Cortex of kidney (tissue), 1 donor: ENCODE measurements at places on chromosomes 4 and X.

GRCh38 chrX:97685753-97686152 is 802.0 kb downstream of the RPA4 start:
- no peak for DNase-seq

DNA sequence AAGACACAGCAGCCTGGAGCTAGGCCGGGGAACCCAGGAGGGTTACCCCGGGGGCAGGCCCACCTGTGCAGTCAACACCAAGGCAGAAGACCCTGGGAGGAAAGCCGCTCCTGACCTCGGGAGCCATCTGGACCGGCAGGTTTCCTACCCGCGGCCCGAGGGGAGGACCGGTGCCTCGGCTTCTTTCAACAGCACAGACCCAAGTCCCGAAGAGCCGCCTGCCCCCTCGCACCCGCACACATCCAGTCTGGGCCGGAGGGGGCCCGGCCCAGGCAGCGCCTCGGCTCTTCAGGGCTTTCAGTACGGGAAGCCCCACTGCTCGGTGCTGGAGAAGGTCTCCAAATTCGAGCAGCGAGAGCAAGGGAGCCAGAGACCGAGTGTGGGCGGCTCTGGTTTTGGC is 157.8 kb downstream of the SOWAHB start:
- no peak for DNase-seq

DNA sequence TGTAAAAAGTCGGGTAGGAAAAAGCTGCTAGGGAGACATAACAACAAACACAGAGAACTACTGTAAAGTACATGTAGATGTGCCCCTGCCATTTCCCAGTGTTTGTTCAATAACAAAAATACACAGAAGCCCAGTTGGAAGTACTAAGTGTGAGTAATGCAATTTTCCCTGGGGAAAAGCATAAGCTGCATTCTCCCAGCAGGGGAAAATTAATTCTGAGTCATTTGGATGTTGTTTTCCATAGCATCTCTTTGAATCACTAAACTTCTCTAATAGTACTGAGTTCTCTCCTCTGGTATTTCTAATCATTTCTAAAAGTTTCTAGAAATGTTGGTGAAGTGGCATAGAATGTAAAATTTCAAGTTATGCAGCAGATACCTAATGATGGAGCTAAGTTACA is 1114.9 kb downstream of the C4orf33 start:
- no peak for DNase-seq

DNA sequence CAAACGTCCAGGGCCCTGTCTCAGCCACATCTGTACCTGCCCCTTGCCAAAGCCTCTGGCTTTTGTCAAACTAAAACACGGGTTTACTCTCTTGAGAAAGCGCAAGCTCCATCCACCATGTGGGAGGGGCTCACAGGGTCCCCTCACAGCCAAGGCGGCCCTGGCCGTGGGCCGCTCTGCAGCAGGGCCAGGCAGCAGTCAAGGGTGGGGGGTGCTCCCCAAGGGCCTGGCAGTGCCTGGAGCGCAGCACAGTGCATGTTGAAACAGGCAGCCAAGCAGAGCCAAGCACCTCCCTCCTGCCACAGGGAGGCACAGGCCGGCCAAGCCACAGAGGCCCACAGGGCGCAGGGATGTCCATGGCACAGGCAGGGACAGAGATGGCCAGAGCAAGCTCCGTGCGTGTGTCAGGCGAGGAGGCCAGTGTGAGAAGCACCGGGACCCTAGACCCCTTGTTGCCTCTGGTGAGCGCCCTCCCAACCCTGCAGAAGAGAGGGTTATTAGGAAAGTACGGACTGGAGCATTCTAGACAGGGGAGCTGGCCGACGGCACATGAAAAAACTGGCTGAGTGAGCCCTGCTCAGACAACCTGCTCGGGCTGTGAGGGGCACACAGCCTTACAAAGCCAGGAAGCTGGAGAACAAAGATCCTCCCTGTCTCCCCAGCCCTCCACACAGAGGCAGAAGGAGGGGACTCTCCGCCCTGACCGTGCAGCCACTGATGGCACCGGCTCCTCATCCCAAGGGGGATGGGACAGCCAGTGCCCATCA is 39.0 kb downstream of the FAM53A start:
- DNase-seq = no peak

- no peak for DNase-seq
These were observed 60.4 kb downstream of the CCNI start for GRCh38 chr4:77015390-77015789.

DNA sequence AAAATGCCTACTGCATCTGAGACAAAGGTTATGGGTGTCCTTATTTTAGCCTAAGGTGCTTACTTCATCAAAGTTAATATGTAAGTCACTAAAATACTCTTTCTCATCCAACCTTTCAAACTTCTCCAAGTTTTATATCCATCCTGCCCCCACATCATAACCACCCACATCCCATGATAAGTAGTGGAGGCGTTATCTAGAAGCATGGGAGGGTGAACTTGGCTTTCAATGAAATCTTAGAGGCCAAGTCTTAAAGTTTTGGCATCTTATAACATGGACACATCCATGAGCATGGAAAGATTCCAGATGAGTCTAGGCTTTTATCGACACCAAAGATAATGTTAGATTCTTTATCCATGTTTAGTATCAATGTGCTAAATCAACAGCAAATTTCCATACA is 22.9 kb upstream of the SEC24D start:
- DNase-seq = no peak

- DNase-seq = no peak
These were observed 142.9 kb downstream of the TMEM164 start for GRCh38 chrX:110145854-110146253.

DNA sequence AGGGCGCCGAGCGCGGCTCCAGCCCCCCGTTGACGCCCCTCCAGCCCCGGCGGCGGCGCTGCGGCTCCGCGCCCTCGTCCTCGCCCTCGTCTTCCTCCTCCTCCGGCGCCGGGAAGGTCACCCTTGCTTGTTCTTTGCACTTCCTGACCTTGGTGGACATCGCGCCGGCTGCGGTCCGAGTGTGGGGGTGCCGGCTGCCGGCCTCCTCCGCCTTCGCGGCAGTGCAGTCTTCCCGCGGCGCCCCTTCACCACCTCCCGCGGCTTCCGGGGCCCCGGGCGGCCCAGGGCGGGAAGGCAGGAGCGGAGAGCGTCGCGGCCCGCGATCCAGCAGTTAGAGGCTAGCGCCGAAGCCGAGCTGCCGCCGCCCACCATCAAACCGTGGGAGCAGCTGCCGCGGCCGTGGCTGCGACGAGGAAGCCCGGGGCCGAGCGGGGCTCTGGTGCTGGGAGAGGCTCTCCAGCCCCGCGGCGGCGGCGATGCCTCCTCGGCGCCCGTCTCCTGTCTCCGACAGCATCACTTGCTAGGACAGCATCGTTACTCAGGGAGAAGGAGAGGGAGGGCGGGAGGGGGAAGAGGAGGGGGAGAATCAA is at the start of gene TRPC3:
Gene TRPC3, minus strand, starts transcription at position 540 of the 590 bp plus-strand sequence. Its CDS starts 380 bp downstream, at position 160.
- DNase-seq = no peak

DNA sequence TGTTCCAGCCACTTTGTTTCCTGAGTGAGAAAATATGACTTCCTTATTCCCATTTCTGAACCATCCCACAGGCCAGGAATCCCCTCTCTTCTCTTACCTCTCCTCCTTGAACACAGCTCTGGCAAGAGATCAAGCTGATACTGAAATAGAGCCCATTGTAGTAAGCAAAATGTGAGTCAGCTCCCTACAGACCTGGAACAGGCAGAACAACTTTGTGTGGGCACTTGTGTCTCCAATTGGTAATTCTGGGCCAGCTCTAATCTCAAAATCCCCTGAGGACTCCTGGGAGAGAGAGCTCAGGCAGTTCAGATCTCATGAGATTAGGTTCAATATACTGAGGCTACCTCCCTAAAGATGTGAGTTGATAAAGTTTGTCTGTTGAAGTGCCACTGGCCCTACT is 213.5 kb downstream of the GUCY2F start:
- no peak for DNase-seq

DNA sequence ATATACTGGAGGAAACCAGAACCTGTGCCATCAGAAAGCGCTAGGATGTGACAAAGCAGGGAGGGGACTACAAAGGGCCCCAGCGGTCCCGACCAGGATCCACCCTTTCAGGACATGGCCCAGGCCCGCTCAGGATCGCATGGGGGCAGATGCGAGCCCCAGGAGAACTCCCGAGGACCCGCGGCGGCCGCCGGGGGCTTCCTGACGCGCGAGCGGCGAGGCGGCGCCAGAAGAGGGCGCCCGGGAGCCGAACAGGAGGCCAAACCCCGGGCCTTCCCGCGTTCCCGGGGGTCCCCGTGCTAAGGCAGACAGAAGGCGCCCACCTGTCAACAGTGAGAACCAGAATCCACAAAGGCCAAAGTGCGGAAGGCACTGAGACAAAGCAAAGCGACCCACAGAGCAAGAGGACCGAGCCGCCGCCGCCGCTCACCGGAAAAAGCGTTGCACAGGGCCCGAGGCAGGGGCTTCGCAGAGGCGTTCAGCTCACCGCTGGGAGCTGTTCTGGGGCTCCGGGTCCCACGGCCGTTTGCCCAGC is 7.3 kb upstream of the OPN1LW start:
- no peak for DNase-seq

DNA sequence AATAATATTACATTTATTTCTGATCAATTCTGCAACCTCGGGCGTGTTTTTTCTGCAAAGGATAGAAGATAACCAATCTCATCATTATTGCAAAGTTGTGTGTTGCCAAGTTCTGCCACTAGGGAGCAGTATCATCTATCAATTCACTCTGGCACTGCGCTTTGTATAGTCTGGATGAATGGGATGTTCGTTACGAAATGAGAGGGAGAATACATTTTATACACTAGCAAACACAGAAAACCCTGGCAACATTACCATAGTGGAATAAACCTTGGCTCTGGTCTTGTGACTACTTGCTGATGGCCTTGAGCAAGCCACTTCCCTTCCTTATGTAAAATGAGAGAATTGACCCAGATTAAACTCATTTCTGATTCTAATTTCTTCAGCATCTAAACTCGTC is 97.5 kb upstream of the ZNF518B start:
- DNase-seq = no peak
